ENCODE measurements at places on chromosomes 5 and 9. TPM values are rescaled to one million over a fixed set of nuclear protein-coding genes. Genes with fewer than 3 reads are reported as not detected.

GRCh38 chr9:114216976-114217375 is 61.6 kb downstream of the COL27A1 start:
- DNase-seq = no peak

DNA sequence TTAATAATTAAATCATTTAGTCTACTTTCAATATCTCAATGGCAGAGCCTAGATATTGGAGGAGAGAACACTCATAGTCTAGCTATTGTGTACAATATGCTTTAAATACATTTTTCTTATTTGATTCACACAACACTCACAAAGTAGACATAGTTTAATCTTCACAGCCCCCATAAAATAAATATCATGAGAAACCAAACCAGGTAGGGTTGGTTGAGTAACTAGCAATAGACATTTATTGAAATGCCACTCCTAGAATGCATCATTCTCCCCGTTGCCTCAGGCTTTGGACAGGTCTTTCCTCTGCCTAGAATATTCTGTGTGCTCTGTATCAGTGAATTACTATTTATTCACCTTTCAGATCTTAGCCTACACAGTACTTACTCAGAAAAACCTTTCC is 141.9 kb downstream of the CEMIP2 start:
- no peak for DNase-seq

DNA sequence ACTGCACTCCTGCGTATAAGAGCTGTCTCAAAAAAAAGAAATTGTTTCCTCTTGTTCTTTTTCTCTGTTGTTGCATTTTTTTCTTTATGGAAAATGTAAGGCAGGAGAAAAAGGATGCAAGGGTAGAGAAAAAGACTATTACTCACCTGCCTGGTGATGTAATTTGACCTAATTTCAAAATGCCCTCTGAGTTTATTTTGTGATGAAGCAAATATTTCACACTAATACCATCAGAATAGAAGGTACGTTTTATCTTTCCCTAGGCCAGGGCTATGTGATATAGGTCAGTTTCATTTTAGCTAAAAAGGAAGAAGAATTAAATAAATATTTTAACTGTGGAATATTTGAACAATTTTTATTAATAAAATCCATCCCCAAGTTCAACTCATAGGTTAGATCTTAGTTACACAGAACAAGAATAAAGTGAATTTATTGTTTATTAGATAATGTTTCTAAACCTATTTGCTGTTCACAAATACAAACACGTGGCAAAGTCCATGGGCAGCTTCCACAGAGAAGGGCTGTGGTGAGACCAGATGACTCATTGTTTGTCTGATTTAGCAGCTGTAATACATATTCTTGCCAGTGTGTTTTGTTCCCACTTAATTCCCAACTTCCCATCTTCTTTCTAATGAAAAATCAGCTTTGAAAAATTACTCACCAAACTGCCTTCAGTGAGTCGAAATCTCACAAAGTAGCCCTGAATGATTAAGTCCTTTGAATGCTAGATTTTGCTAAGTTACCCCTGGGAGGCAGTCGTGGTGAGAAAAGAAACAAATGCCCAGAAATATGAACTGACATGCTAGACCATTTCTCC is 52.8 kb upstream of the CCDC112 start:
- DNase-seq = no peak

DNA sequence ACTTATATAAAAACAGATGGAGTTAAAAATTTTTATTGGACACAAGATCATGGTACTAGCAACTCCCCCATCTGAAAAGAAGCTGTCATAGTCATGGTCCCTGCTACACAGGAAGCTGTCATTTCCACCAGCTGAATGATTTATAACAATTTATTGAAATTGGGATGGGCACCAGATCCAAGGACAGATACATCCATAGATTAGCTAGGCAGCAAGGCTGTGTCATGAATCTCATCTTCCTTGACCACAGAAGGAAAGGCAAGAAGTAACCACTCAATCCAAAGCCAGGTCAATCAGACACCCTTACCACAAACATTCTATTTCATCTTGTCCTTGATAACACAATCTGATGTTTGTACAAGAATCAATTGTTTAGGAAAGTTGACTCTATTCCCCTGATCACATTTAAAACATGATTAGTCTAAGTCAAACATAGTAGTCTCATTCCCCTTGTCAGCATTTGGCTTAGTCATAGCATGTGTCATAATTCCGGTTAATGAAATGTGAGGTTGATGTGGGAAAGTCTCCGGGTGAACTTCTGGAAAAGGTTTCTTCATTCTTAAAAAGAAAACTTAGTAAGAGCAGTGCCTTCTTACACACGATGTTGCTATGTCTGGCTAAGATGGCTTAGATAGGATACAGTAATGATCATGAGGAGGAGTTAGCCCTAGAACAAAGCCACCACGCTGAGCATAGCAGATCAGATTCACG is 462.6 kb upstream of the PAPPA start:
- DNase-seq = no peak

- DNase-seq = no peak
Measured at GRCh38 chr9:90956026-90956810, 154.6 kb downstream of the SYK start.

GRCh38 chr5:4555725-4556285 is 584.3 kb upstream of the ADAMTS16 start:
- no peak for DNase-seq

DNA sequence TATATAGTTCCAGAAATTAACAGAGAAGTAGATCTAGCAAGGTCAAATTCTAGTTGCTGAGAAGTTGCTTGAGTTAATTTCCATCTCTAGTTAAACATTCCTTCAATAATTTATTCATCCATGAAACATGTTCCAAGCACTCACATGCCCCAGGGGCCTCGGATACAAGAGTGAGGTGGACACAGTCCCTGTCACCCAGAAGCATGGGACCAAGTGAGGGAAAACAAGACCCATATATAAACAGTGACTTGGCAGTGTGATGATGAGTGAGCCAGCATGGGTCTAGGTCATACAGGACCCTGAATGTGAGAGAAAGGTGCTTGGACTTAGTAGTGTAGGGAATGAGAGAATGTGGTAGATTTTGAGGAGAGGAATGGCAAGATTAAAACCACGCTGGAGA is 216.9 kb downstream of the TTLL11 start:
- DNase-seq = no peak

DNA sequence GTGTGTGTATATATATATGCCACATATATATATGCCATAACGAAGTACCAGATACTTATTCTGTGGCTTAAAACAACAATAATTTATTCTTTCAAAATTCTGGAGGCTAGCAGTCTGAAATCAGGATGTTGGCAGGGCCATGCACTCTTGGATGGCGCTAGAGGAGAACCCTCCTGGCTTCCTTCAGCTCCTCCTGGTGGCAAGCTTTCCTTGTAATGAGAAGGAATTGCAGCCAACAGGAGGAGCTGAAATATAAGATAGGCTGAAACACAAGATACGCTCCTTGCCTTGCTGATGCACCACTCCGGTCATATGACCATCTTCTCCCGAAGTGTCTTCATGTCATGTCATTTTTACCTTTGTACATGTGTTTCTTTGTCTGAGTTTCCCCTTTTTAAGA is 368.1 kb upstream of the CTNND2 start:
- no peak for DNase-seq

DNA sequence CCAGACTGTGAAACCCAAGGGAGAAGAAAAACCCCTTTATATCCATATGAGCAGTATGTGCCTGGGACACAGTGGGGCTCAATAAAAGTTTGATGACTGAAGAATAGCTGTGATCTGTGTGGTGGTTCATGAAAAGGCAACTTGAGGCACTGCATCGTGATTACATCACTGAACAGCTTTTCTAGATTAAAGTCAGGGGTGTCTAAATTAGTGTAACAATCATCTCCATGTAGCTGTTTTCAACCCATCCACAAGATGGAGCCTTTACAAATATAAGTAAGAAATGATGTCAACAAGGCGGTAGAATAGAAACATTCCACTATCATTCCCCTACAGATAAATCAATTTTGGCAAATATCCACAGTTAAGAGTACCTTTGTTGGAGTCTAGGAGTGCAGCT is 55.5 kb downstream of the PRRC1 start:
- no peak for DNase-seq

- DNase-seq = no peak
Measured at GRCh38 chr5:16135003-16135402, 44.6 kb downstream of the MARCHF11 start.

DNA sequence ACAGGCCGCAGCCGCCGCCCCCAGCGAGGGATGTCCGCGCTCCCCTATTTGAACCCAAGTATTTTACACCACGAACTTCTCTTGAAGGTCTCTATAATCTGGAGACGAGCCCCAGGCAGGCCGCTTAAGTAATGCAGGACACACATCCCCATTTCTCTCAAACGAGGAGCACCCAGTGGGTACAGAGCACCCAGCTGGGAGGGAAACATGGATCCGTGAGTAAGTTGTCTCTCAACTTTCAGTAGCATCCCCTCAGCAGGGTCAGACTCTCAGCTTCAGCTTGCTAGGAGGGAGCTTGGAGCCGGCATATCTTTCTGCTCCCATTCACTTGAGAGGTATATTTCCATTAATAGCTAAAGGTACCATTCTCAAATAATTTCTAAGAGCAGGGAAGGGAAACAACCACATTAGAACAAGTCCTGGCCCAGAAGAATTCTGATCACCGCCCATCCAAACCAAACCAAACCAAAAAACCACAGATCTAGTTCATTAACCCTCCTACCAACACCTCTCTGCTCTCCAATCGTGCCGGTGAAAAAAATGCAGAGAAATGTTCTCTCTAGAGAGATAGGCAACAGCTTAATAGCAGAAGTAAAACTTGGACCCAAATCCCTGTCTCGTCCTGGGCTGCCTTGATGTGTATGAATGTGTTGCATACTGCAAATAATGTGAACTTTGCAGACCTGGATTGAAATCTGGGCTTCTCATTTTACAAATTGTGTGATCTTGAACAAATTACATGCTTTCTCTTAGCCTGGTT is 910 bp downstream of the TDRD7 start:
- no peak for DNase-seq

DNA sequence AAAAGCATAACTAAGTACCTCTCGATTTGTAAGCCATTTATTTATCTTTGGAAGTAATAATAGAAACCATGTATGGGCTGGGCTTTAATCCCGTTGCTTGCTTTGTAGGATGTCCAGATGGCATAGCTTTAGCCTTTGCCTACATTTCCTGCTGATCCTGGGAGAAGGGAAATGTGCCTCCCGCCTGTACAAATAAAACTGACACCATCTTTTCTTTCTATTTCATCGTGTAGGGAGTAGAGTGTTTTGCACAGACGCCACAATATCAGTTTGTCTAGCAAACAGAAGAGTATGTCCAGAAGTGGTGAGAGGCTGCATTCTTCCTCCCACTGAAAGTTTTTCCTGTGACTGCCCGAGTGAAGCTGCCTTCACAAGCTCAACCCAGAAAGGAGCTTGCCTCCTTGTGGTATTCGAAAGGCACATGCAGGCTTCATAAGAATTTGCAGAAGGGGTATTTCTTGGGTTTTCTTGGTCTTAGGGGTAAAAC is 24.7 kb upstream of the TJP2 start:
- no peak for DNase-seq

DNA sequence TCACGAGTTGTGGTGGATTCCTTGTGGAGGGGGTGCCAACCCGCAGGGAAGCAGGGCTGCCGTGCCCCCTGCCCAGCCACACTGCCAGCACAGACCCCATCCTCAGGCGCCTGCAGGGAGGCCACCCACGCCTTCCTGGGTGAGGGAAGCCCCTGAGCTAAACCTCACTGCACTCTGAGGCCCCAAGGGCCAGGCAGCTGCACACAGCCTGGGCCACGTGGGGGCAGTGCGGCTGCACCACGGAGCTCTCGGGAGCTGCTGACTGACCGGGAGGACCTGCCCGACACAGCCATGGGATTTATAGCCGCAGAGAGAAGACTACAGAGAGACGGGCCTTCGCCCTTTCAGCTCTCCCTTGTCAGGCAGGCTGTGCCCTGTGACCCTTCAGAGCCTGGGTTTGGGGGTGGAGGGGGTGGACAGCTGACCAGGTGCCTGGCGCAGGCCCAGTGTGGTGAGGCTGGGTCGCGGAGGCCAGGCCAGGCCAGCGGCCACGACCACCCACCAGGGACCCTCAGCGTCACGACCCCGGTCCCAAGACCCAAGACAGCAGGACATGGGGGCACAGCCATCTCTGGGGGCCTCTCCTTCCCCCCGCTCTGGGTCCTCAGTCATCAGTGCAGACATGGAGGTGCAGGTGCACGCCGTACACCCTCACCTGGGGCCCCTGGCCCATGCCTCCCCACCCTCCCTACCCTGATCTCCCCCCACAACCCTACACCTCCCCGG is 4.3 kb upstream of the AHRR start:
- no peak for DNase-seq

GRCh38 chr5:80516826-80517225 is 28.9 kb downstream of the FAM151B start:
- no peak for DNase-seq

The CPLANE1 gene
- 44.0 TPM for total RNA-seq

The FBN2 gene
- 0.68 TPM for total RNA-seq

The TEK gene
- 14.9 TPM for total RNA-seq

The FBLL1 gene
- total RNA-seq = not detected

The FAM221B gene
- not detected for total RNA-seq

The UBLCP1 gene
- 15.6 TPM for total RNA-seq

The GRIN1 gene
- total RNA-seq = not detected

Measured in thoracic aorta (tissue), 2 donors.